Activated naive CD8-positive, alpha-beta T cell treated with anti-CD3 and anti-CD28 coated beads, Interleukin-2, amount 10 ng/mL, durations not matched to agents 7 days and 5 days (primary cell): ENCODE measurements at places on chromosomes 3 and 15.

DNA sequence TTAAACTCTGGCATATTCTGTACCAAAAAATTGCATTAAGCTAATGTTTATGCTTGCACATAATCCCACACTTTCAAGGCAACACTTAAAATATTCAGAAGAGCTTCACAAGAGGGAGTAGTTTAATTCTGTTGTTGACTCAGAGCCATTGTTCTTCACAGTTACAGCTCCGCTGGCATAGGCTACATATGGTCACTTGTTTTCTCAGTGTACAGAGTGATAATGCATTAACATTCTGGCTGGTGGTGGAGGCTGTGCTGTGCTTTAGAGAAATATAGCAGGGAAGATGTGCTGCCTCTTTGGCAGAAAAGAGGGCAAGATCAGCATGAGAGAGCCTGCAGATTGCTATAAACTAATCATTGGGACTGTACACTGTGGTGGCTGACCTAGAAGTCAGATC, 13.3 kb downstream of the NLGN1 start:
- H3K4me3 ChIP-seq: no peak overlapping the region
- no peaks in the 10 kb centered on the region for H3K36me3 ChIP-seq
- H3K27me3 ChIP-seq: no peaks in the 10 kb centered on the region
- DNase-seq: no peak
- no peak overlapping the region for H3K27ac ChIP-seq

DNA sequence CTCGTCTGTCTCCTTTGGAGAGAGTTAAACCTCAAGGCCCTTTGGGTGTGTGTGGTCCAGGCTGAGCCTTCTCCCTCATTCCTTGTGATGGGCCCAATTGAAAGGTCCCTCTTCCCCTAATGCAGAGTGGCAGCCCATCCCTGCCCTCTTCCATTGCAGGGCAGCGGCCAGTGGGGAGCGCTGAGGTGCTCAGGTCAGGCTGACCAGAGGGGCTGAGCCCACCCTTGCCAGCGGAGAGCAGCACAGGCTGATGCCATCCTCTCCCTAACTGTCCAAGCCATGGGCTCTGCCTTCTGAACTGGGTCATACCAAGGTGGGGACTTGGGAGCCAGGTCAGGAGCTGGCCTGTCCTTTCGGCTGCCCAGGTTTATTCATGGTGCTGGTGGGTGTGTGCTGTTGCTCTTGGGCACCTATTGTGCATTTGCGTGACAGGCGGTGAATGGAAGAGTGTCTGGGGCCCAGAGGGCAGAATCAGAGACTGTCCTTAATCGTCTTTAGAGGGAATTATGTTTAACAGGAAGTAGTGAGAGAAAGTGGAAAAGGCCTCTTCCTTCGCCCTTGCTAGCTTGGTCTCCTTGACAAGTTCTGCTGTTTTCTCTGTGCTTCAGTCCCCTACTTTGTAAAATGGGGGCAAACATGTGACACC, 96.9 kb downstream of the VGLL4 start:
- no peaks in the 10 kb centered on the region for H3K27me3 ChIP-seq
- no peak for DNase-seq
- H3K4me1 ChIP-seq: no peaks in the 10 kb centered on the region
- no peak overlapping the region for H3K27ac ChIP-seq

GRCh38 chr15:77004189-77004588, 9.3 kb downstream of the PSTPIP1 start:
- peaks cover 52% of the 10 kb centered on the region for H3K36me3 ChIP-seq
- DNase-seq: no peak
- H3K27ac ChIP-seq: peak overlapping the region; percentile 90

DNA sequence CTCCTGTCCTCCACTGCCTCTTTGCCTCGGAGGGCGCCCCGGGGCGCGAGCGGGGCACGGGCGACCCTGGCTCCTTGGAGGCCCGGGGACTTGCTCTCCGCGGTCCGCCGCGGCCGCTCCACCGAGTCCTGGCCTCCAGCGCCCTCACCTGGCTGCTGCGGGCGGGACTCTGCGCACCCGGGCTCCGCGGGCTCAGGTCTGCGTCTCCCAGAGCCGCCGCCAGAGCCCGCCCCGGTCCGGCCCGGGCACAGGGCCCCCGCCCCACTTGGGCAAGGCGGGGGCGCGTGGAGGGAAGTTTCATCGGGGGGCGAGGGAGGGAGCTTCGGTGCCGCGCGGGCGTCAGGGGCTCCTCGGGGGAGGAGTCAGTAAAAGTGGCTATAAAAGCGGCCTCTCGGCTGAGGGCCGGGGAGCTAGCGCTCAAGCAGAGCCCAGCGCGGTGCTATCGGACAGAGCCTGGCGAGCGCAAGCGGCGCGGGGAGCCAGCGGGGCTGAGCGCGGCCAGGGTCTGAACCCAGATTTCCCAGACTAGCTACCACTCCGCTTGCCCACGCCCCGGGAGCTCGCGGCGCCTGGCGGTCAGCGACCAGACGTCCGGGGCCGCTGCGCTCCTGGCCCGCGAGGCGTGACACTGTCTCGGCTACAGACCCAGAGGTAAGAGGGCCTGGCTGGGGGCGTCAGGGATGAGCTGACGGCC, at the start of gene CEMIP:
Gene CEMIP, plus strand, starts transcription at position 407 of the 694 bp plus-strand sequence. CDS start 94,510 bp downstream, outside the sequence.
- peak; percentile 74 for DNase-seq
- peak within 1 kb of the TSS; percentile 54 for H3K4me3 ChIP-seq
- H3K27ac ChIP-seq: no peak within 1 kb of the TSS
- no peaks in the 10 kb centered on the region for H3K36me3 ChIP-seq
- H3K4me1 ChIP-seq: peaks cover 9% of the 10 kb centered on the region

- DNase-seq: no peak
- no peaks in the 10 kb centered on the region for H3K27me3 ChIP-seq
- no peak overlapping the region for H3K4me3 ChIP-seq
- no peaks in the 10 kb centered on the region for H3K4me1 ChIP-seq
- H3K36me3 ChIP-seq: no peaks in the 10 kb centered on the region
Observed at GRCh38 chr3:26198609-26199008, 408.7 kb downstream of the OXSM start.
